Femur (tissue), 1 donor: ENCODE measurements at places on chromosomes 4 and X.

DNA sequence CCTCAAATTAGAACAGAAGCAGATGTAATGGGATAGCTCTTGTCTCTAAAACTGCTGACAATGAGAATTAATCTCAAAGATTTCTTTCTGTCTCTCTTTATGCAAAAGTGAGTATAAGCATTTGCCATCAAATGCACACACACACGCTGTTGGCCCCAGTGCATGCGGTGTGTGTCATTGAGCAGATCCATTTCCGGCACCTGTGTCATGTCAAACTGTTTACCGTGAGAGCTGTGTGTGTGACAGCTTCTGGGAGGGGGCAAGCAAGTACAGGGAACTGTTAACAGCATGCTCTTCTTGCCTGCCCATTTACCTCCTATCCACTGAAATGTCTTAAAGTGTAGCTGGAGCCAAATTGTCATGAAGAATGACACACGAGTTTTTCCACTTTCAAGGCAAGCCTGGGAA lies 297.9 kb upstream of the FAT4 start:
- DNase-seq = no peak

DNA sequence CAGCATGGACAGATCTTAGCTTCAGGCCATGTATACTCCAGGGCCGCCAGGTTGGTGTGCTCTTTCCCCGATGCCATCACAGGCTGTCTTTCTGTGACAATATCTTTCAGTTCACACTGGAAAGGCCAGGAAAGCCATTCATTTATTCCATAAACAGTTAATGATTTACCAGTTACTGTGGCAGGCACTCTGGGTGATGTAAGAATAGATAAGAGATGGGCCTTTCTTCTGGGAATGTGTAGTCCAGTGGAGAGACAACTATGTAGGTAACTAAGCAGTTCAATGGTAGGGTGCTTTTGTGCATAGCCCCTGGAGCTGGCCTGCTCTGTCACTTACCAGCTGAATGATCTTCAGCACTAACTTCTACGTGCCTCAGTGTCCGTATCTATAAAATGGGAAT lies 46.3 kb upstream of the LEF1 start:
- no peak for DNase-seq

- no peak for DNase-seq
Measured at GRCh38 chr4:73676136-73676535, 55.9 kb upstream of the RASSF6 start.

GRCh38 chrX:12901486-12901885 lies 4.9 kb upstream of the TLR8 start:
- DNase-seq = peak; percentile 66

- DNase-seq = no peak
Measured at GRCh38 chrX:101813200-101813599, 118.6 kb downstream of the ZMAT1 start.

- DNase-seq = no peak
Measured at GRCh38 chr4:113990886-113991285, 11.4 kb upstream of the ARSJ start.

GRCh38 chrX:68823413-68824151 lies 5.2 kb upstream of the EFNB1 start:
- no peak for DNase-seq

DNA sequence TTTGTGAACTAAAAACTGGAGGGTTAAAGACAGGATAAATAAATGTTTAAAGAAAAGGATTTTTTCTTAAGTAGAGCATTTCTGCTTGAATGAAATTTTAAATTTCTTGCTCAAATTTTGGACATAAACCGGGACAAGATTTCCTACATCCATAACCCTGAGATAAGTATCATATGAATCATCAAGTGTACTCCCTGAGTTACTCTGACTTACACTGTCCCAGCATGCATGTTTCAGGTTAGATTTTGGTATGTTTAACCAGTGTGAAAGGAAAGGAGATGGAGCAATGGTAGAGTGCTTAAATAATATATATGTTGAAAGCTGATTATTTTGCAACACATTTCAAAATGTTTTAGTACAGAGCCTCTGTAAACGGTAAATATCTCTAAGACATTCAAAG lies 175.2 kb downstream of the ADGRL3 start:
- no peak for DNase-seq
